ENCODE measurements at places on chromosomes 11 and 22.

GRCh38 chr11:19646308-19646707 lies 66.3 kb upstream of the NAV2 start:
- no peak for DNase-seq

GRCh38 chr11:58061813-58062212 lies 31.1 kb downstream of the OR6Q1 start:
- DNase-seq: no peak

DNA sequence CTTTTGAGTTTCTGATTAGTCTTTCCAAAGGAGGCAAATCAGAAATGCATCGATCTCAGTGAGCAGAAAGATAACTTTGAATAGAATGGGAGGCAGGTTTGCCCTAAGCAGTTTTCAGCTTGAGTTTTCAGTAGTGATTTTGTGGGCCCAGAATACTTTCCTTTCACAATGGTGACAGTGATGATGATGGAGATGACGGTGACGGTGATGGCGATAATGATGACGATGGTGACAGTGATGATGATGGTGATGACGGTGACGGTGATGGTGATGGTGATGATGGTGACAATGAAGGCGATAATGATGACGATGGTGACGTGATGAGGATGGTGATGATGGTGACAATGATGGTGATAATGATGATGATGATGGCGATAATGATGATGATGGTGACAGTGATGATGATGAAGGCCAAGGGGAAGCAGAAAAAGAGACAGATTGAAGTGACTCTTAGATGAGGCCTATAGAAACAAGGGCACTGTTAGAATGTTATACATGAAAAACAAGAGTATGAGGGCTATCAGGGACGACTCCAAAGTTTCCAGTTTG lies 153.4 kb upstream of the B3GAT1 start:
- no peak for DNase-seq

- DNase-seq: no peak
Measured at GRCh38 chr11:122656073-122656630, 630 bp downstream of the UBASH3B start.

DNA sequence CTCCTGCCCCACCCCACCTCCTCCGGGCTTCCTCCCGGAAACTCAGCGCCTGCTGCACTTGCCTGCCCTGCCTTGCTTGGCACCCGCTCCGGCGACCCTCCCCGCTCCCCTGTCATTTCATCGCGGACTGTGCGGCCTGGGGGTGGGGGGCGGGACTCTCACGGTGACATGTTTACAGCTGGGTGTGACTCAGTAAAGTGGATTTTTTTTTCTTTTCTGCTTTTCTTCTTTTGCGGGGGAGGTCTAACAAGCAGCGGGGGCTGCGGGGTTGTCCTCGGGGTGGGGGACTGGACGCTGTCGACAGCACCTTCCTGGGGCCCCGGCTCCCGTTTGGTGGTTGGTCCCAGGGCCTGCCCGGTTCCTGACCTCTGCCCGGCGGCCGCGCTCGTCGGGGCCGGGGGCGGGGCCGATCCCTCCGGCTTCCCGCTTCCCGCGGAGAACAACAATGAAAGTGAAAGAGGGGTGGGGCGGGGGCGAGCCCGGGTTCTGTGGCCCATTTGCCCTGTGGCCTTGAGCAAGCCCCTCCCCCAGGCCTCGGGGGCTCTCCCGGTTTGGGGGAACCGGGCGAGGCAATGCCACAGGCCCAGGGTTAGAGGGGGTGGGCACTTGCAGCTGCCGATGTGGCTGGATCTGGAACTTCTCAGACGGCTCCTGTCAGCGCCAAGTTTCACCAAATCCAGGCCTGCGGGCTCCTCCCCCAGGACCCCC lies 975 bp upstream of the MDK start:
- DNase-seq: no peak

GRCh38 chr11:115920092-115920461 lies 415.9 kb upstream of the CADM1 start:
- no peak for DNase-seq

DNA sequence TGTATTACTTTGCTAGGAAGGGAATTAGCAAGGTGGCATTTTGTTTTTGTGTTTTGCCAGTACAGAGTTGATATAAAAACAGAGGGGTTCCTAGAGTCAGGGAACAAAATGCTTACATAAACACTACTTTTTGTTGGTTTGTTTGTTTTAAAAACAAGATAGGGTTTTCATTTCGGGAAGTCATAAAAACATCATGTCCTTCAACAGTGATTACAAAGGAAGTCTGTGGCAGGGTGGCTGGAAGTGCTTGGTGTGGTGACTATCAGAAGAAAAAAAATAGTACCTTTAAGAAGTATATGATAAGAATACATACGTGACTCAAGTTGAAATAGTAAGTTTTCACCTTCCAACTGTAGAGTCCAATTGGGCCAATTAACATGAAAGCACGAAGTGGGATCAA lies 1.2 kb upstream of the IL18 start:
- no peak for DNase-seq

- DNase-seq: no peak
Measured at GRCh38 chr11:67584205-67584880, 731 bp downstream of the GSTP1 start.

- DNase-seq: no peak
Measured at GRCh38 chr11:83971063-83971462, 684.9 kb upstream of the CCDC90B start.

GRCh38 chr11:116502641-116503061 lies 270.1 kb downstream of the BUD13 start:
- DNase-seq: no peak

- DNase-seq: no peak
Measured at GRCh38 chr22:38981005-38981991, 849 bp upstream of the APOBEC3B start.

DNA sequence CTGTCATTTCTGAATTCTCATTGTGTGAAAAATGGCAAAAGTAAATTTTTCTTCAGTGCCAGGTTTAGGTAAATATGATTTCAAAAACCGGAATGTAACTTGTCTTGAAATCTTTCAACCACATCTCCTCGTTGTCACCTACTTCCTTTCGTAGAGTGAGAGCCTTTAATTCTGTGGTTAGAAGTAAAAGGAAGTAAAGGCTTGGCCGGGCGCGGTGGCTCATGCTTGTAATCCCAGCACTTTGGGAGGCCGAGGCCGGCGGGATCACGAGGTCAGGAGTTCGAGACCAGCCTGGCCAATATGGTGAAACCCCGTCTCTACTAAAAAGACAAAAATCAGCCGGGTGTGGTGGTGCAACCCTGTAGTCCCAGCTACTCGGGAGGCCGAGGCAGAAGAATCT lies 29.8 kb downstream of the SGSM3 start:
- DNase-seq: no peak

DNA sequence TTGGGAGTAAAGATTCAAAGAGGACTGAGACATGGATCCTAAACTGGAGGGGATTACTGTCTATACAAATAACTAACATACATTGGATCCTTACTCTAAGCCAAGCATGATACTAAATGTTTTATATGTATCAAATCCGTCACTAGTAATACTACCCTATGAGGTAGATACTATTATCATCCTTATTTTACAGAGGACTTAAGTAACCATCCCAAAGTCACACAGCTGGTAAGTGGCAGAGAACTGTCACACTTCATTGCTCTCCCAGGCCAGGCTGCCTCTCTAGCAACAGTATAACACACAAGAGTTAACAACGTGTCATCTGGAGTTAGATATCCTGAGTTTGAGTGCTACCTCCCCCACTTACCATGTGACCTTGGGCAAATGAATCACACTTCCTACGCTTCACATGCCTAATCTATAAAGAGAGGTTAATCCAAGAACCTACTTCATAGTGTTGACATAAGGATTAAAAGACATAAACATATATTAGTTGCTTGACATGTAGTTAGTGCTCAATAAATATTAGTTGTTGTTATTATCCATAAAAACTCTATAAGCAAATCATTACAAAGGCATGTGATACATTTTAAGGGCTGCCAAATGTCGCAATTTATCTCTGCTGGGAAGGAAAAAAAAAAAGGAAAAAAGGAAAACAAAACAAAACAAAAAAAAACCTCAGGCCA lies 33.8 kb upstream of the SPON1 start:
- DNase-seq: no peak

GRCh38 chr11:115660030-115660805 lies 156.0 kb upstream of the CADM1 start:
- no peak for DNase-seq

DNA sequence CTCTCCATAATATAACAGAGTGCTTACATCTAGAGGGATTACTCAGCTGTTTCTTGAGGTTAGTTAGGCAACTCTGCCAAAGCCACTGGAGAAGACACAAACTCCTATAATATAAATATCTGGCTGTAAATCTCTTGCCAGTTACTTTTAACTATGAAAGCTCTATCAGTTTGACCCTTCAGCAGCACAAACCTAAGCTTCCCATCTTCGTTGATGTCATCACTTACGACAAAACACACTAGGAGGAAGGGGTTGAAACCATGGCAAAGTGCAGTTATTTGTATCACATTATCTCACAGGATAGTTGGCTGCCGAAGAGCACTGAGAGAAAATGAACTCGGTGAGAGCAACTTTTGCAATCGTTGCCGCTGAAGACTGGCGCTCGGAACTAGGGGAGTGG lies 922.1 kb downstream of the OPCML start:
- DNase-seq: no peak

- DNase-seq: no peak
Measured at GRCh38 chr11:58471892-58472291, 29.9 kb upstream of the OR5B12 start.

- no peak for DNase-seq
Measured at GRCh38 chr11:32433101-32433913, 2.0 kb downstream of the WT1 start.

DNA sequence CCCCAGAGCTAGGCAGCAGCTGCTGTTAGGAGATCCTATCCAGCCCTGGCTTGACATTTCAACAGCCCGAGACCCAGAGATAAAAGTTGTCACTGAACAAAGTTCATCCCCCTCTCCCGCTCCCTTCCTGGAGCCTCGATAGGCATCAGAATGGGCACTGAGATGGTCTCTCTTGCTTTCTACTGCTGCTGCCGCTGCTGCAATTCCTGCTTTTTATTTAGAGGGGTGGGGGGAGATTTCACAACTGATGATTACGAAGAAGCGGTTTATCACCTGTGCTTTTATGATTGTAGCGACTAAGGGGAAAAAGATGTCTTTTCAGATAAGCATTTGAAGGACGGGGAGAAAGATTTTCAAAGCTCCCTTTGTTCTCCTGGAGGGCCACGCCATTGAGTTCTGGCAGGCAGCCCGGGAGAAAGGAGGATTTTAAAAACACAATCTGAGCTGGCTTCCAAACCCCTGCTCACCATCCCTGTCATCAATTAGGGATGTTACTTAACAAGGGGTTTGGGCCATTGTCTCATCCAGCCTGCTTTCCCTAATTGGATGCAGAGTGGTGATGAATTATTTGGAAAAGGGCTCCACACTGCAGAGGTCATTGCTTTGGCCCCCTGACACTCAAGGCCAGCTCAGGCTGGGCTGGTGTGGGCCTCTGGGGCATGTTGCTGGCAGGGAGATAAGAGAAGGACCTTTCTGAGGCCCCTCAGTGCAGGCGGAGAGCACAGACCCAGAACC lies 344.7 kb downstream of the BUD13 start:
- DNase-seq: no peak

DNA sequence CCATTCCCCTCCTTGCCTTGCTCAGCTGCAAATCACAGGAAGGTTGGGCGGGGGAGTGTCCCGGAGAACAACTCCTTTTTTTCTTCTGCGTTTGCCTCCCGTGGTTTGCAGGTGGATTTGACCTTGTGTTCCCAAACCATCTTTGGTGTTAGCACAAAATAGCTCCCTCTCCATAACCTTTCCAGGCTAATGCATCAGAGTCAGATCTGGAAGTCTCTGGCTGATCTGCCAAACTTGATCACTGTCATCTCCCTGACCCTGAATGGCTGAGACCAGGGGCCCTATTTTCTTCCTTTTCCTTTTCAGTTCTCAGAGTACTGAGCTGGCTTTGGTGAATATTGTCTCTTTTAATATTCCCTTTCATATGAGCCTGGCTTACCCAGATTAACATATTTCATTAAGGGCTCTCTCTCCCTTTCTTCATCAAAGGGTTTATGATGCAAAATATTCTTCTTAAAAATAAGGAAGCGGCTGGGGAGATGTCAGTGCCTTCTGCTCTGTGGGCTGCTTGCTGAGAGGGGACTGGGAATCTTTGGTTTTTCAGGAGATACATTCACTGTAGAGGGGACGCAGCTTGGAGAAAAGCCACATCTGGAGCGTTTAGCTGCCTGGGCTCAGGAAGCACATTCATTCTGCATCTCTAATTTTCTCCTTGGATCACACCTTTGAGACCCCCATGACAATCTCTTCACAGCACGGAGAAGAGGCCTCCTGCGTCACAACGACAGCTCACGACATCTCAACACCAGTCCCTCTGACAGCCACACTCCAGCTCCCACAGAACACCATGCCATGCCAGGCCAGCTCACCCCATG lies 148.3 kb downstream of the CEP164 start:
- DNase-seq: no peak

- no peak for DNase-seq
Measured at GRCh38 chr11:4465407-4465806, 16.3 kb downstream of the OR52K2 start.

DNA sequence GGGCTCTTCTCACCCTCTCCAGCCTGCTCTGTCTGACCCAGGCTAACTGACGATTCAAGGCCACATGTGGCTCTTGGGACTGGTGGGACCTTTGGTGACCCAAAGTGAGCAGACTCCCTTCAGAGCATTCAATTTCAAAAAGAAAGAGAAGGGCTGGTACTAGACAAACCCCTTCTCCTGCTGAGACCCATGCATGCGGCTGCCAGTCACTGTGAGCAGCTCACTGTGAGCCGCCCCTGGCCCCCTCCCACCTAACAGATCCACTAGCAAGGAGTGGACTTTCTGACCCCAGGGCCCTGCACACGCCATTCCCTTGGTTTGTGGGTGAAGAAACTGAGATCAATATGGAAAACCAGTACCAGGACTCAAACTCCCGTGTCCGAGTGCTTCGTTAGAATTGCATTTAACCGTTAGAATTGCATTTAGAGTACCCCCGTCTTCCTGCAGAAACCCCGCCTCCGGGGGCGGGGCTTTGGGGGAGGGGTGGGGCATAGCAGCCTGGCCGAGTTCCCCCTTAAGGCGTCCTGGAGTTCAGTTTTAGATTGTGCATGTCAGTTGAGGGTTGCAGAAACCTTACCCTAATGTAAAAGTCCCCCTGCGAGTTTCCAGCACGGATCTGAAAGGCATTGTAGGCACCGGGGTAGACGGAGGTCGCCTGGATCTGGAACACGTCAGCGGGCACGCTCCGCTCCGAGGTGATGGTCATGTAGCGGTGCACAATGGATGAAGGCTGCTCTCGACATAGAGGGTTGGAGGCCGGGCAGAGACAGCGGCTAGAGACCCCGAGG lies 5.1 kb downstream of the EFEMP2 start:
- no peak for DNase-seq

GRCh38 chr22:42367980-42368378 lies 64.2 kb downstream of the NFAM1 start:
- no peak for DNase-seq

GRCh38 chr11:92829121-92829520 lies 140.3 kb upstream of the MTNR1B start:
- DNase-seq: no peak

GRCh38 chr11:16030664-16031063 lies 325.7 kb downstream of the SOX6 start:
- DNase-seq: no peak

DNA sequence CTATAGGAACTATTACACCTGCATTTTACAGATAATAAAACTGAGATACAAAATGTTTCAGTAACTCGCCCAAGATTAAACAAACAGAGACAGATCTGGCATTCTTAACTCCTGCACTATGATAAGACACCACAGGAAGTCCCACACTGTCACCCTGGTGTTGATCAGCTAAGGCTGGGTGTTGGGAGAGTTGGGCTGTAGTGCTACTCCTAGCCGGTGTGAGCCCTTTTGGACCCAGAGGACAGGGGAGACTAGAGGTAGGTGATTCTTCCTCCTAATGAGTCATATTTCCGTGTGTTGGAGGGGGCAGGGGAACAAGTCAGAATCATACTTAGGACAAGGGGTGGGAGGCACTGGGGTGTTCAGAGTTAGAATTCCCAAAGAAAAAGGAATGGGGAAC lies 353.2 kb upstream of the TENM4 start:
- DNase-seq: no peak
